ENCODE measurements at places on chromosomes 2 and 18. TPM values are rescaled to one million over a fixed set of nuclear protein-coding genes. Genes with fewer than 3 reads are reported as not detected.
A peak's percentile ranks its signal among the peaks of the same experiment; 100 is the strongest.

DNA sequence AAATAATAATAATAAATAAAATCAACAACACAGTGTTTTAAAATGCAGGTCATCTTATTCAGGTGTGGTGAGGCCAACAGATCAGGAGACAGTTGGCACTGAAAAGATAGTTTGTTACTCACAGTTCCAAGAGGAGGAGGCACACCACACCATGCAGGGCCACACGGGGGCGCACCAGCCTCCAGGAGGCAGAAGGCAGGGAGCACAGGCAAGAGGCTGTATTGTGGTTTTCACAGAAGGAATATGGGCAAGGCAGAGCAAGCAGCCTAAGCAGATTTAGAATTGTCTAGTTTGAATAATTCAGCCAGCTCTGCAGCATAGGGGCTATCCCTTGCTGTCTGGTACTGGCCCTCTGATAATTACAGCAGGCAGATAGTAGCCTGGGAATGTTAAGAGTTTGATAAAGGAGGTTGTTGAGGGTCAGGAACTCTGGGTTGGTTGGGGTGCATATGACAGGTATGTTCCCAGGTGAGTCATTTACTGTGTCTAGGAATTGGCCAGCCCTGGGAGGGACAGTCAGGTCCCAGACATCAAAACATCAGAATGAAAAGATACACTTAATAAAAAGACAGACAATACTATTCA lies 31.3 kb downstream of the KIAA2012 start:
- peak; percentile 76 for DNase-seq

- no peak for DNase-seq
Measured at GRCh38 chr18:60943297-60943696, 389.9 kb upstream of the CDH20 start.

DNA sequence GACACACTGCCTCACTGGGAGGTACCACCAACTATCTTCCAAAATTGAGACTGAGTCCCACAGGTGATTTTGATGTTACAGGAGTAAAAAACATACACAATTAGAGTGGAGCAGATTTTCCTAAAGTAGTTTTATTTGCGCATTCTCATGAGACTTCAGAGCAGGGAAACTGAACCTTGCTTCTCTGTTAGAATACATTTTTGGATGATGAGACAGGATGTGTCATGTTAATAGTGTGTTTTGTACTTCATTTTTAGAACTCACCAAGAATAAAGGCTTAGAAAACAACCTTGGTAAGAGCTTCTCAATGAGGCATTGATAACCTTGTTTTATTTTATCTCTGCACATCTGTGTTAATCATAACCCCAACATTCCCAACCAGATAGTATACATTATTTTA lies 310.2 kb upstream of the GALNT5 start:
- DNase-seq: no peak

GRCh38 chr2:192604295-192604694 lies 409.6 kb upstream of the TMEFF2 start:
- DNase-seq: no peak

DNA sequence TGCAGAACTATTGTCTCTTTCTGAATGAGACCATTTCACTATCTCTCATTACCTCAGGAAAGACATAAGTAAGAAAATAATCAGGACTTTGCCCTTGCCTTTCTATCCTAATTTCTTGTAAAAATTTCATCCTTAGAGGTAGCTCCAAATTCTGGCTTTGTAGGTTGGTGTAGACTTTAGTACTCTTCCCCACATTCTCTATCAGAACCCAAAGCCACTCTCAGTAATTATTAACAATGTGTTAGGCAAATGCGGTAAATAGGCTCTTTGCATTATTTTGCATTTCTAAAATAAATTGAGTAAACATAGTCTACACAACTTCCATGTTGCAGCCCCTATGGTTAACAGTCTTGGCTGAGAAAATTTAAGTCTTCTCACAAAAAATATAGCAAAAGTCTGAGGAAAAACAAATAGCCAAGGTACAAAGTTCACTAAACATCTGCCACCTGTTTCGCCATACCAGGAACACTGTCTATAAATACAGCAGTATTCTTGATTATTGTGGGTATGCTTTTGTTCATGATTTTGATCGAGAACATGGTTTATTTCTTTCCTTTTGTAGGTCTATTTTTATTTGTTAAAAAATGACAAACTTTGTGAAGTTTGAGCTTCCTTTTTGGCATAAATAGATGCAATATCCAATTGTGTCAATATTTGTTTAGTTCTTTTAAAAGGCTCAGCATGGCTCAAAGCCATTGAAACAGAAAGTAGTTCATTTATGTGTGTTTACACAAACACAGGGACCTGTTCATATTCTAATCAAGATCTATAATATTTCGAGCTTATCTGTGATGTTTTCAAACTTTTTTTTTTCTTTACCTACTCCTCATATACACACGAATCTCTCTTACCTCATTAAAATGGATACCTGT lies 1061.5 kb downstream of the CNTNAP5 start:
- no peak for DNase-seq

The TEX44 gene
- not detected for total RNA-seq

The MATN3 gene
- 2.8 TPM for total RNA-seq

The CHRNG gene
- not detected for total RNA-seq
